Naive thymus-derived CD4-positive, alpha-beta T cell (primary cell): ENCODE measurements at places on chromosomes 16 and 17. TPM values are rescaled to one million over a fixed set of nuclear protein-coding genes. Genes with fewer than 3 reads are reported as not detected.

GRCh38 chr16:14486520-14487303 lies 143.3 kb downstream of the PARN start:
- H3K4me1 ChIP-seq, result peaks cover 10% of the 10 kb centered on the region
- no peak for DNase-seq
- H3K27ac ChIP-seq, result no peak overlapping the region

GRCh38 chr16:50837324-50837723 lies 95.4 kb downstream of the CYLD start:
- H3K4me1 ChIP-seq, result peaks cover 5% of the 10 kb centered on the region
- H3K27me3 ChIP-seq, result no peaks in the 10 kb centered on the region
- H3K27ac ChIP-seq, result no peak overlapping the region
- no peaks in the 10 kb centered on the region for H3K36me3 ChIP-seq
- DNase-seq, result no peak
- H3K4me3 ChIP-seq, result no peak overlapping the region

- H3K27ac ChIP-seq, result no peak overlapping the region
- peaks cover 92% of the 10 kb centered on the region for H3K36me3 ChIP-seq
- no peaks in the 10 kb centered on the region for H3K4me1 ChIP-seq
- H3K4me3 ChIP-seq, result no peak overlapping the region
- no peak for DNase-seq
Observed at GRCh38 chr16:89277641-89278341, 60.3 kb downstream of the ZNF778 start.

- no peak overlapping the region for H3K27ac ChIP-seq
- no peaks in the 10 kb centered on the region for H3K36me3 ChIP-seq
- no peaks in the 10 kb centered on the region for H3K4me1 ChIP-seq
- DNase-seq, result peak; percentile 28
- no peaks in the 10 kb centered on the region for H3K27me3 ChIP-seq
Observed at GRCh38 chr17:31216031-31216751, 80.8 kb downstream of the OMG start.

- no peaks in the 10 kb centered on the region for H3K27me3 ChIP-seq
- H3K4me1 ChIP-seq, result no peaks in the 10 kb centered on the region
- DNase-seq, result no peak
- H3K4me3 ChIP-seq, result no peak overlapping the region
- H3K27ac ChIP-seq, result no peak overlapping the region
Observed at GRCh38 chr17:79552824-79553223, 58.0 kb downstream of the RBFOX3 start.

DNA sequence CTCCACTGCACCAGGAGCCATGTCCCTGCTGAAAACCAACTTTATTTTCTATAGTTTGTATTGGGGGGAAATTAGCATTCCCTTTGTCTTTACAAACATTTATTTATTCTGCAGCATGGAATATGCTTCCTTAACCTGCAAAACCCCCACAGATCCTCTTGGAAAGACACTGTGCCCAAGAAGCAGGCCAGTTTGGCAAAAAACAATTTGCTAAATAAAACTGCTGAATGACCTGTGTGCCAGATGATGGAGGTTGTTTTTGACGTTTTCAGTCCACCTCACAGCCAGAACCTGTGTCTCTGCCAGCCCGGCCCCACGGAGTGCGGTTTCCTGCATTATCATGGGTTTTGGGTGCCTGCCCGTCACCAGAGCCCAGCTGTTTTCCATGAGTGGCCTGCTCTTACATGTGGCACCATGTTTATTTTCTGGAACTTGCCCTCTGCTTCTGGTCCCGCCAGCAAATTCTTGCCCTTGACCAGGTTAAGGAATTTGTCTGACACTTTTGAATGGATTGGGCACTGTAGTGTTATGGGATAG lies 26.4 kb downstream of the ORC6 start:
- no peak for DNase-seq
- H3K4me1 ChIP-seq, result no peaks in the 10 kb centered on the region
- H3K27me3 ChIP-seq, result no peaks in the 10 kb centered on the region
- H3K4me3 ChIP-seq, result no peak overlapping the region
- H3K36me3 ChIP-seq, result no peaks in the 10 kb centered on the region
- H3K27ac ChIP-seq, result no peak overlapping the region

- no peaks in the 10 kb centered on the region for H3K27me3 ChIP-seq
- no peak overlapping the region for H3K4me3 ChIP-seq
- DNase-seq, result no peak
- H3K4me1 ChIP-seq, result no peaks in the 10 kb centered on the region
Observed at GRCh38 chr17:73521376-73521775, 122.9 kb downstream of the SDK2 start.

The GAS2L2 gene
- total RNA-seq, result not detected in 2 replicates

The SRSF1 gene
- 249 TPM for total RNA-seq

The PLA2G10 gene
- total RNA-seq, result not detected in 2 replicates

- no peak for DNase-seq
- H3K27ac ChIP-seq, result no peak overlapping the region
- no peak overlapping the region for H3K4me3 ChIP-seq
Observed at GRCh38 chr16:85909932-85910853, 11.2 kb downstream of the IRF8 start.

GRCh38 chr17:29051194-29051593 lies 8.3 kb downstream of the PIPOX start:
- DNase-seq, result no peak
- H3K27ac ChIP-seq, result no peak overlapping the region
- H3K4me1 ChIP-seq, result no peaks in the 10 kb centered on the region
- H3K36me3 ChIP-seq, result no peaks in the 10 kb centered on the region

DNA sequence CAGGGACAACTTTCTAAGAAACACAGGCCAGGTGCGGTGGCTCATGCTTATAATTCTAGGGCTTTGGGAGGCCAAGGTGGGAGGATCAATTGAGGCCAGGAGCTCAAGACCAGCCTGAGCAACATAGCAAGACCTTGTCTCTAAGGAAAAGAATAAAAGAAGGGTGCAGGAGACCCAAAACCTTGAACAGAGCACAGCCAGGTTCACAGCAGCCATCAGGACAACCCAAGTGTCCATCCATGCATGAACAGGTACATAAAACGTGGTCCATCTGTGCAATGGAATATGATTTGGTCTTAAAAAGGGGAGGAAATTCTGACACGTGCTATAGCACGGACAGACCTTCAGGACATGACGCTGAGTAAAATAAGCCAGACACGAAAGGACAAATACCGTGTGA lies 91.0 kb downstream of the PGS1 start:
- no peak overlapping the region for H3K4me3 ChIP-seq
- H3K36me3 ChIP-seq, result no peaks in the 10 kb centered on the region
- no peaks in the 10 kb centered on the region for H3K4me1 ChIP-seq
- DNase-seq, result no peak
- H3K27me3 ChIP-seq, result no peaks in the 10 kb centered on the region
- H3K27ac ChIP-seq, result no peak overlapping the region

GRCh38 chr16:10738231-10739077 lies 5.2 kb upstream of the NUBP1 start:
- H3K4me3 ChIP-seq, result no peak overlapping the region
- H3K27ac ChIP-seq, result no peak overlapping the region
- no peaks in the 10 kb centered on the region for H3K4me1 ChIP-seq
- no peak for DNase-seq

DNA sequence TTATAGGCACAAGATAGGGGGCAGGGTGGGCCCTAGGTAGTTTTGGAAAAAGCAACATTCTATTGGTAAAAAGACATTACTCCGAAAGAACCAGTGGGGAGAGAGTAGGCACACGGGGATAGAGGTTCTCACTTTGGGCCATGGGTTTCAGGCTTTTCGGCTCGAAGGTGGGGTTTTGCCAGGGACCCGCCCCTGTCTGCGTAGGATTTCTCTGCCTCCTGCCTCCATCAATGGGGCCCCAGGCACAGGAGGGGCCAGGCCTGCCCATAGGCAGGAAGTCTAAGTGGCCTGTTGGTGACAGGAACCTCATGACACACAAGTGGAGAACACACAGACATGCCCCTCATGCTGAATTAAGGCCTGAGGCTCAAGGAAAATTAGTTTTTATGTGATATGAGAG lies 57.5 kb downstream of the RNF213 start:
- no peak for DNase-seq
- H3K4me1 ChIP-seq, result no peaks in the 10 kb centered on the region
- no peak overlapping the region for H3K4me3 ChIP-seq
- no peaks in the 10 kb centered on the region for H3K27me3 ChIP-seq
- peaks cover 91% of the 10 kb centered on the region for H3K36me3 ChIP-seq

The GPR142 gene
- total RNA-seq, result not detected

DNA sequence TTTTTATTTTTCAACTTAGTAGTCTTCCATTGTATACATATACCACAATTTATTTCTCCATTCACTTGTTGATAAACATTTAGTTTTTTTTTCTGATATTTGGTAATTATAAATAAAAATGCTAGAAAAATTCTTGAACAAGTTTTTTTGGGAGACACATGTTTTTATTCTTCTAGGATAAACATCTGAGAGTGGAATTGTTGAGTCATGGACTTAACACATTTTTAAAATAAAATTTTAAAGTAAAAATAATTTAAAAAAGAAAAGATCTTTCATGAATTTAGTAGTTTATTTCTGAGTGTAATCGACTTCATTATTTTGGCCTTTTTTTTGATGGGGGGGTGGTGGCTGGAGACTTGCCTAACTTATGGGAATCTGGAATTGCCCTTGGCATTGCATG lies 391.1 kb downstream of the KCNJ2 start:
- H3K4me3 ChIP-seq, result no peak overlapping the region
- DNase-seq, result no peak
- H3K27ac ChIP-seq, result no peak overlapping the region
- no peaks in the 10 kb centered on the region for H3K36me3 ChIP-seq

- DNase-seq, result no peak
- no peaks in the 10 kb centered on the region for H3K27me3 ChIP-seq
- no peak overlapping the region for H3K27ac ChIP-seq
- H3K36me3 ChIP-seq, result peaks cover 6% of the 10 kb centered on the region
- no peak overlapping the region for H3K4me3 ChIP-seq
Observed at GRCh38 chr17:57852092-57852954, 2.5 kb upstream of the MRPS23 start.

GRCh38 chr16:2826591-2827373 lies 3.3 kb upstream of the ZG16B start:
- H3K36me3 ChIP-seq, result no peaks in the 10 kb centered on the region
- H3K27me3 ChIP-seq, result no peaks in the 10 kb centered on the region
- H3K27ac ChIP-seq, result no peak overlapping the region
- H3K4me1 ChIP-seq, result no peaks in the 10 kb centered on the region
- H3K4me3 ChIP-seq, result no peak overlapping the region
- DNase-seq, result no peak

DNA sequence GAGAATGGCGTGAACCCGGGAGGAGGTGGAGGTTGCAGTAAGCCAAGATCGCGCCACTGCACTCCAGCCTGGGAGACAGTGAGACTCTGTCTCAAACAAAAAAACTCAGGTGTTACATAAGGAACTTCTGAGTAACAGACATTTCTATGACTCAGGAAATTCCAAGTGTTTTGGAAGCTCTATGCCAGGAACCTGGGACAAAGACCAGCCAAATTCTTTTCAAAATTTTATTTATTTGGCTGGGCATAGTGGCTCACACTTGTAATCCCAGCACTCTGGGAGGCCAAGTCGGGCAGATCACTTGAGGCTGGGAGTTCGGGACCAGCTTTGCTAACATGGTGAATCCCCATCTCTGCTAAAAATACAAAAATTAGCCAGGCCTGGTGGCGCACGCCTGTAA lies 5.2 kb upstream of the SH2B1 start:
- H3K4me3 ChIP-seq, result no peak overlapping the region
- H3K27me3 ChIP-seq, result no peaks in the 10 kb centered on the region
- DNase-seq, result no peak
- no peaks in the 10 kb centered on the region for H3K36me3 ChIP-seq
- no peak overlapping the region for H3K27ac ChIP-seq

GRCh38 chr16:85037050-85037410 lies 9.4 kb downstream of the KIAA0513 start:
- H3K4me3 ChIP-seq, result no peak overlapping the region
- H3K27me3 ChIP-seq, result no peaks in the 10 kb centered on the region
- no peaks in the 10 kb centered on the region for H3K4me1 ChIP-seq
- DNase-seq, result no peak

The PERCC1 gene
- 3.4 TPM for total RNA-seq

DNA sequence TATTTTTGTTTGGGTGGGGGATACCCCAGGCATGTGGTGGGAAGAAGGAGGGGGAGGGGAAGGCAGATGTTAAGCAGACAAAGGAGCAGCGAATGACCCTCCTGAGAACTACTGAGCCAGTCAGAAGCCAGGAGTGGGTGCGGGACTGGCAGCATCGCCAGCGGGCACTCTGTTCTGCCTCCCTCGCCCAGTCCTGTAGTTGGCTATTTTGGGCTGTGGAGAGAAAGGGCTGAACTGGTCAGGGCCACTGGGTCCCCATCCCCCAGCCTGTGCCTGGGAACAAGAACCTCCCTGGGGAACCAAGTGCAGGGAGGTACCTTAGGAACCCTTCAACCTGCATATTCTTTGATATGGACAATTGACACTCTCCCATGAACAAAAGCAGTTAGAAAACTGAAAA lies 6.4 kb downstream of the LRRC3C start:
- no peaks in the 10 kb centered on the region for H3K4me1 ChIP-seq
- H3K36me3 ChIP-seq, result no peaks in the 10 kb centered on the region
- H3K27ac ChIP-seq, result no peak overlapping the region

DNA sequence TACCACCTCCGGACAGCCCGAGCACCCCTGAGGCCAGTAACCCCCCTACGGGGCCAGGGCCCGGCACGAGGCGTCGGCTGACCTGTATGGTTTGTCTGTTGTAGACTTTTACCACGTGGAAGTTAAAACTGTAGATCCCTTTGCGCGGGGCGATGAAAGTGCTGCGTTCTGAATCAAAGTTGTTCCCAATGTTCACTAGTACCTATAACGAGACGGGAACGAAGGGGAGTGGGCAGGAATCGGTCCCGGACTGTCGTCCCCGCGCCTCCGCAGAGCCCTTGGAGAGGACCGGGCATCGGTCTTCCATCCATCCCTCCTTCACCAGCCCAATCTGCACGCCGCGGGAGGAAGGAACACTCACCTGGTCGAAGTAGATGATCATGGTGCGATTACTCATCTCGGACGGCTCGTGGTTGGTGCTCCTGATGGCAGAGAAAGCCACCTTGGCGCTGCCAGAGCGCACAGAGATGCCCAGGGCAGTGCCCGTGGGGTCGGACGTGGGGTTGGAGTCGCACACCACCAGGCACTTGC lies 732 bp downstream of the CBLN1 start:
- H3K4me1 ChIP-seq, result no peaks in the 10 kb centered on the region
- no peak for DNase-seq
- H3K27me3 ChIP-seq, result no peaks in the 10 kb centered on the region
- H3K36me3 ChIP-seq, result no peaks in the 10 kb centered on the region
- no peak overlapping the region for H3K27ac ChIP-seq
- H3K4me3 ChIP-seq, result no peak overlapping the region

DNA sequence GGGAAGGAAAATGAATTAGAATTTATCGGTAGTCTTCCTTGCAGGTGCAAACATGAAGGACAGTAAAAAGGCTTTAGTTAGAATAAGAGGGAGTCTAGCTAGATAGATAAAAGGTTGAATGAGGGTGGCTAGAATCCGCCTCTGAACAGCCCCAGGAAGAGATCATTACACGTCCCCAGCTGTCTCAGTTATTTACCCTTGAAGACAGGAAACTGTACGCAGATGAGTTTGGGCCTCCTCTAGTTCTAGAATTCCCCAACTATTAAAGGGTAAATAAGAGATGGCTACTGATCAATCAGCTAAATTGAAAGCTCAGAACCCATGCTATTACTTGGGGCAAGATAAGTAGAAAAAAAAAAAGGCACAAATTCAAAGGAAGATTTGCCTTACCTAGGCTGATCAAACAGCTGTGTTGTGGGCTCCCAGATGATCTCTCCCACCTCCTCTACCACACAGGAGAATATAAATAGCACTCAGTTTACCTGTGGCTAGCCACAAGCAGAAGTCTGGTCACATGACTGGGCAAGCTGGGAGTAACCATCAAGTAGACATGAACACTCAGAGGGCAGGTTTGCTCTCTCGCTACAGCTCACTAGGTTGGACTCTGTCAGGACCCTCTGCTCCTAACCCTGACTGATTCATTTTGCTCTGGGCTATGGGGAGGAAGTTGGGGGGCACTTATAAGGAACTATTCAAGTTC lies 17.0 kb downstream of the FAM117A start:
- peaks cover 81% of the 10 kb centered on the region for H3K4me1 ChIP-seq
- H3K4me3 ChIP-seq, result peak overlapping the region; percentile 16
- no peaks in the 10 kb centered on the region for H3K27me3 ChIP-seq

The SLC16A6 gene
- total RNA-seq, result 5.8 TPM
